ENCODE measurements at places on chromosomes 12 and 14. TPM values are rescaled to one million over a fixed set of nuclear protein-coding genes. Genes with fewer than 3 reads are reported as not detected.

ARMH4 gene
- 1.6 TPM for total RNA-seq

TCL1B gene
- total RNA-seq: not detected

NOVA1 gene
- total RNA-seq: 6.1 TPM

PDZRN4 gene
- 0.08 TPM for total RNA-seq

RND1 gene
- 3.4 TPM for total RNA-seq

NKX2-1 gene
- total RNA-seq: 0.48 TPM

MUCL1 gene
- not detected for total RNA-seq

SCNN1A gene
- total RNA-seq: 1.3 TPM

RPGRIP1 gene
- under 0.01 TPM for total RNA-seq

HOXC6 gene
- 0.52 TPM for total RNA-seq

MYL2 gene
- total RNA-seq: 0.64 TPM

DGLUCY gene
- total RNA-seq: 30.3 TPM

TMEM253 gene
- not detected for total RNA-seq

LRFN5 gene
- 14.7 TPM for total RNA-seq

GPX2 gene
- total RNA-seq: not detected

LDHB gene
- 703 TPM for total RNA-seq

NPFF gene
- total RNA-seq: 1.7 TPM

OR6C2 gene
- not detected for total RNA-seq

A2M gene
- 566 TPM for total RNA-seq

CCDC175 gene
- total RNA-seq: not detected

CMA1 gene
- not detected for total RNA-seq

IL22 gene
- total RNA-seq: not detected

FSCB gene
- not detected for total RNA-seq

TARBP2 gene
- 35.2 TPM for total RNA-seq

TSPAN11 gene
- total RNA-seq: 11.8 TPM

BBOF1 gene
- 5.7 TPM for total RNA-seq

PAN2 gene
- 9.1 TPM for total RNA-seq

TEX22 gene
- total RNA-seq: 1.4 TPM

TESPA1 gene
- not detected for total RNA-seq

KRT77 gene
- not detected for total RNA-seq

KRT83 gene
- total RNA-seq: not detected

BCL2L2 gene
- total RNA-seq: 18.4 TPM

C1QL4 gene
- total RNA-seq: 0.88 TPM

CACNA2D4 gene
- total RNA-seq: 1.8 TPM

MAP1LC3B2 gene
- 0.26 TPM for total RNA-seq

SIX6 gene
- total RNA-seq: not detected

ANHX gene
- total RNA-seq: not detected

ENDOU gene
- not detected for total RNA-seq

MYF5 gene
- not detected for total RNA-seq

CPNE6 gene
- total RNA-seq: not detected

PPP4R3A gene
- total RNA-seq: 31.0 TPM

GDF11 gene
- total RNA-seq: 9.7 TPM

GLIPR1L1 gene
- not detected for total RNA-seq

CLBA1 gene
- 8.9 TPM for total RNA-seq

TTC8 gene
- 14.3 TPM for total RNA-seq

LRRC10 gene
- total RNA-seq: not detected

KCNC2 gene
- not detected for total RNA-seq

GPR137C gene
- total RNA-seq: 1.7 TPM

C12orf56 gene
- total RNA-seq: 0.13 TPM

ACVRL1 gene
- 39.7 TPM for total RNA-seq

KLRG1 gene
- total RNA-seq: 1.4 TPM

BCL2L14 gene
- not detected for total RNA-seq

FANCM gene
- total RNA-seq: 3.0 TPM

AJUBA gene
- total RNA-seq: 17.0 TPM
